ENCODE measurements at places on chromosomes 2 and 18.

DNA sequence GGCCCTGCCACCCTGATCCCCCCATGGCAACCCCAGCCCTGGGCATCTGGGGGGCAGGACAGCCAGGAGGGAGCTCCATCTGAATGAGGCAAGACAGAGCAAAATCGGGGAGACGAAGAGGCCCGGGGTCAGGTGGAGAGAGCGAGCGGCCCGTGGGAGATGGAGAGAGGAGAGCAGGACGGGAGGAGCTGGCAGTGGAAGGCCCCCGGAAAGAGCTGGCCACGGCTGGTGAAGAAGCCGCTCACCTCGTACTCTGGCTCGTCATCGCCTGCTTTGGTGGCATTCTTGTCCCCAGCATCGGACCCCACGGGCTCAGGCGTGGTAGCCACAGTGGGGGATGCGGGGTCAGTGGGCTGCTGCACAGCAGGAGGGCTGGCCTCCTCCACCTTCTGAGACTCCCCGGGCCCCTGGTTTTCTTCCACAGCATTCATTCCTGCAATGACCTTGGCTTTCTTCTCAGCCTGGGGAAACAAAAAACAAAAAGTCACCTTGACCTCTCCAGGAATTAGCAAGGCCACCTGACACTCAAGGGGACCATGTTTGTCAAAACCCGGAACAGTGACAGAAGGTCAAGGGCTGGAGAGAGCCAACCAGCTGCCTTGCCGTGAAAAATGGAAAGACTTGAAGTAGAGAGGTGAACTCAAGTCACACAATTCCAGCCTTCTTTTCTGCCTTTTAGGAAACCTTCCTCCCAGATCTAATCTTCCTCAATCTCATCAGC, 79.6 kb upstream of the POMC start:
- no peak for DNase-seq

DNA sequence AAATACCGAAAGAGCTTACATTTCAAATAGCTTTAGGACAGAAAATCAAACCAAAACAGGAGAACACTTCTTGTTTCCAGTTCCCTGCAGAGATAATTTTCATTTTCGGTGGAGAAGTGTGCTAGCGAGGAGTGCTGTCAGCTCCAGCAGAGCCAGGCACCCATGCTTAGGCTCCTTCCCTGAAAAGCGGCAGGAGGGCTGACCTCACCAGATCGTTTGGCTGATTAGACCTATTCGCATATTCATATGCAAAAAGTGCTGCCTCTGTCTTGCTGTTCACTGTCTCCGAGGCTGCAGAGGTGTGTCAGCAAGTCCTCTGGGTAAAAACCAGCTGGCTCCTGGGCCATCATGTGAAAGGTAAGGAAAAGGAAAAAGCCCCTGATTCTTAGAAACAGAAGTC, 225.8 kb upstream of the COPS8 start:
- no peak for DNase-seq

DNA sequence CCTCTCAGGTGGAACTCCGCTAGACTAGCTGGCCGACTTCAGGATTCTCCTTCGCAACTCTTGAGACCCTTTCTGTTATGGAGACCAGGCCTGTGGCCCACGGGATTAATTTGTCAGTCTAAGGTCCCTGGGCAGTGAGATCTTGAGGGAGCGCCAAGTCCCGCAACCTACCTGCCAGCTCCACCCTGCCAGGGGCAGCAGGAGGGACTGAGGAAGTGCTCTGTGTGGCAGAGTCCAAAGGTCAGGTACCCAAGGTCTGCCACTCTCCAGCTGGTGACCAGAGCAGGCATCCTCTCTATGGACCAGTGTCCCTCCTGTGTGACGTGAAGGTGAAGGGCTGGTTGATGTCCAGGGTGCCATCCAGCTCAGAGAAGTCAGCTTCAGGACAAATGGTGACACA, 4.3 kb upstream of the SPATA3 start:
- no peak for DNase-seq

GRCh38 chr2:30639836-30640235, 167.4 kb downstream of the CAPN13 start:
- no peak for DNase-seq

GRCh38 chr2:28624793-28625701, 126.6 kb upstream of the PPP1CB start:
- peak; percentile 63 for DNase-seq

GRCh38 chr18:69216321-69216720, 184.4 kb upstream of the DOK6 start:
- DNase-seq = no peak

DNA sequence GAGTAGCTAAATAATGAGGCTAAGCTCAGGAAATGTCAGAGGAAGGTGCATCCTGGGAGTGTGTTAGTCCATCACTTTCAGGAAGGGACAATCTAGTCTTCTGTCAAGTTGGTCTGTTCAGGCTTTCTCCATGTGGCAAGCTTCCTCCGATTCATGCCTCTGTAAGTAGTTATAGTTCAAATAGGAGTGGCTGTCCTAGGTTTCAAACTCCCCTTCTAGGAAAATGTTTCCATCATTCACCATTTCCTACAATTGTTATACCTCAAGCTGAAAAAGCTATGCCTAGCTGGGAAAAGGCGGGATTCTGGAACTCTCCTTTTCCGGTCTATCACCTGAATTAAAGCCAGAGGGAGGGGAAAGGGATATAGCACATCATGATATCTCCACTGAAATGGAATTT, 287.7 kb upstream of the ZSWIM2 start:
- no peak for DNase-seq

- no peak for DNase-seq
Observed at GRCh38 chr2:61510674-61511671, 27.2 kb downstream of the XPO1 start.

GRCh38 chr2:163729636-163730273, 6.1 kb downstream of the FIGN start:
- DNase-seq = no peak

- DNase-seq = no peak
Observed at GRCh38 chr18:48892146-48892855, 58.5 kb downstream of the SMAD7 start.

GRCh38 chr2:224120986-224121385, 81.9 kb upstream of the SERPINE2 start:
- DNase-seq = no peak

GRCh38 chr18:49814147-49814499, 790 bp upstream of the ACAA2 start:
- no peak for DNase-seq

GRCh38 chr2:30349691-30350090, 97.4 kb upstream of the LCLAT1 start:
- DNase-seq = no peak

DNA sequence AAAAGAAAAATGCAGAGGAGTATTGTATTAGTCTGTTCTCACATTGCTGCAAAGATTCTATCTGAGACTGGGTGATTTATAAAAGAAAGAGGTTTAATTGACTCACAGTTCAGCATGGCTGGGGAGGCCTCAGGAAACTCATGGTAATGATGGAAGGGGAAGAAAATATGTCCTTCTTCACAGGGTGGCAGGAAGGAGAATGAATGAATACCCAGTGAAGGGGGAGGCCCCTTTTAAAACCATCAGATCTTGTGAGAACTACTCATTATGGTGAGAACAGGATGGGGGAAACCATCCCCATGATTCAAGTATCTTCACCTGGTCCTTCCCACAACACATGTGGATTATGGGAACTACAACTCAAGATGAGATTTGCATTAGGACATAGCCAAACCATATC, 9.1 kb upstream of the PLCL1 start:
- no peak for DNase-seq

GRCh38 chr2:202774104-202774503, 97.5 kb downstream of the ICA1L start:
- DNase-seq = no peak

DNA sequence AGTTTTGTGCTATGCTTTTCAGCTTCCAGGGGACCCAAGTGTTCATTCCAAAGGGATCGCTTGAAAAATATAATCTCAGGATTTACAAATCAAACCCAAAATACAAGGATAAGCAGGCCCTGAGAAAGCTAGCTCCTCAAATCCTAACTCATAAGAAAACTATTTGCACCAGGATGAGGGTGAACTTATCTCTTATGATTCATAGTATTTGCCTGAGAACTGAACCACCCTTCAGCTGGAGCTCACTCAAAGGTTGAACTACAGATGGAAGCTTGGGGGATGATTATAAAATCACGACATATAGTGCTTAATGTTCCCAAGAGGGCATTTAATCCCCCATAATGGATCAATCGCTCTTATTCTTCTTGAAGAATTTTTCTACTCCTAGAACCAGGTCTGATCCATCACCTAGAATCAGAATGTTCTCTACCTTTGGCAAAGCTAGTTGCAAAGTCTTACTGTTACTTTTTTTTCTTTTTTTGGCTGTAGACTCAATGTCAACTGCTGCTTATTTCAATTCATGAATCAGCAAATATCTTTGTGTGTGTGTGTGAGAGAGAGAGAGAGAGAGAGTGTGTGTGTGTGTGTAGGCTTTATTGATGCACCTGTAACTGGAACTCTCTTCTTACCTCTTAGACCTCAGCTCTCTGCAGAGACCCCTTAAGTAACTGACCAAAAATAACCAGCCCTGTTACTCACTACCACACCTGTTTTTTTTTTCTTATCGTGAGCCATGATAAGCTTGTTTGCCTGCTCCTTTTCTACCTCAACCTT, 44.8 kb downstream of the ARL4C start:
- DNase-seq = no peak

- DNase-seq = no peak
Observed at GRCh38 chr2:239121600-239122012, 273.7 kb downstream of the TWIST2 start.

- no peak for DNase-seq
Observed at GRCh38 chr2:42742740-42743658, 20.9 kb downstream of the OXER1 start.

GRCh38 chr18:66616523-66616983, 12.7 kb upstream of the CDH19 start:
- DNase-seq = no peak

- DNase-seq = no peak
Observed at GRCh38 chr2:23283-23682, 23.0 kb downstream of the FAM110C start.

DNA sequence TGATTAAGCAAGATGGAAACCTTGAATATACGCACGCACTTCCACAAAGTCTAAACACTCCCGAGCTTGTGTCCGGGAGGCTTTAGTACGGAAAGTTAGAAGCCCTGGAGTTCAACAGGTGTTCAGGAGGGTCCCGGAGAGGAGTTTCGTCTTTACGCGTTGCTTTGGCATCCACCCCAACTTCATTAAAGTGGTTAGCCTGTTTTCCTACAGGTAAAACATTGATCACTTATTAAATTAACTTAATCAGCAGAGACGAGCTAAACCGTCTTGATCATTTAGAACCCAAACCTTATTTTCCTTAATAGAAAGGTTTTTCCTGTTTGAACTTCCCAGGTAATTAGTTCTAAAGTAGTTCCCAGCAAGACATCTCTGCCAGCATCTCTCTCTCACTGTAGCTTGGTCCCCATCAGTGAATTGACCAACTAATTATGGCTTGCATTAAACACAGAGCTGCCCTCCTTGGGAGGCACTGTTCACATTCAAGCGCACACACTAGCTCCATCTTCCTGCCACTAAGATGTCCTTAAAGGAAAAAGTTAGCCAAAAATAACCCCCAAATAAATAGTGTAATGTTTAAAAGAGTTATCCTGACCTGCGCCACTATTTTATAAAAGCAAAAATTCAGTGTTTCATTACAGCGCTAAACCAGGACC, 1.4 kb downstream of the NPAS2 start:
- no peak for DNase-seq

DNA sequence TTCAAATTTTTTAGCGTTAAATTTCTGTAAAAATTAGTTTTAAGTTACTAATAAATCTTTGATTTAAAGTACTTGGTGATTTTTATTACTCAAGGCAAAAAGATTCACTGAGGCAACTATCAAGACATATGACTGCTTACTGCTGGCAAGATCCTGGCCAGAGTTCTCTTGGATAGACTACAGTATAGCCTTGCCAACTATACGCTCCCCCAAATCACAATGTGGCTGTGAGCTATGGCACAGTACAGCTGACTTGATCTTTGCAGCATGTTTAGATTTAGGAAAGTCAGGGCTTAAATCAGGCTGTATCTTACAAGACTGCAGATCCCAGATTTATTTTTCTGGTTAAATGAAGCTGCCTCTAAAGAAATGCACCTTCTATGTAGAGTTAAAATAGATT, 26.5 kb downstream of the MSTN start:
- DNase-seq = no peak

DNA sequence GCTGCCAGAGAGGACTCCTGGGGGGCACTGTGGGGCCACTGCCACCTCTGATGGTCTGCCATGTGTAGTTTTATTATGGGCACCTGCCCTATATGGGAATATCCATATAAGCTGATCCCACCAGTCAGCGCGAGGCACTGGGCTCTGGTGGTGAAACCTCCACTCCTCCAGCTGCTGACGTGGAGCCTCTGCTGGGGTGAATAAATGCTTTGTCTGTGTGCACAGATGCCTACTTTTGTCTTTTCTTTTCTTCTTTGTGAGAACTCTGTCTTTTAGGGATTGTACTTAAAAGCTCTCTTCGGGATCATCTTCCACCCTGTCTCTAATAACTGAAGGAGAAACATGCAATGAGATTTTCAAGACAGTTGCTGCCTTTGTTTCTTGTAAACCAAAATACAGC, 68.9 kb upstream of the NCK2 start:
- no peak for DNase-seq

- DNase-seq = no peak
Observed at GRCh38 chr2:161141033-161141432, 19.2 kb upstream of the TANK start.

DNA sequence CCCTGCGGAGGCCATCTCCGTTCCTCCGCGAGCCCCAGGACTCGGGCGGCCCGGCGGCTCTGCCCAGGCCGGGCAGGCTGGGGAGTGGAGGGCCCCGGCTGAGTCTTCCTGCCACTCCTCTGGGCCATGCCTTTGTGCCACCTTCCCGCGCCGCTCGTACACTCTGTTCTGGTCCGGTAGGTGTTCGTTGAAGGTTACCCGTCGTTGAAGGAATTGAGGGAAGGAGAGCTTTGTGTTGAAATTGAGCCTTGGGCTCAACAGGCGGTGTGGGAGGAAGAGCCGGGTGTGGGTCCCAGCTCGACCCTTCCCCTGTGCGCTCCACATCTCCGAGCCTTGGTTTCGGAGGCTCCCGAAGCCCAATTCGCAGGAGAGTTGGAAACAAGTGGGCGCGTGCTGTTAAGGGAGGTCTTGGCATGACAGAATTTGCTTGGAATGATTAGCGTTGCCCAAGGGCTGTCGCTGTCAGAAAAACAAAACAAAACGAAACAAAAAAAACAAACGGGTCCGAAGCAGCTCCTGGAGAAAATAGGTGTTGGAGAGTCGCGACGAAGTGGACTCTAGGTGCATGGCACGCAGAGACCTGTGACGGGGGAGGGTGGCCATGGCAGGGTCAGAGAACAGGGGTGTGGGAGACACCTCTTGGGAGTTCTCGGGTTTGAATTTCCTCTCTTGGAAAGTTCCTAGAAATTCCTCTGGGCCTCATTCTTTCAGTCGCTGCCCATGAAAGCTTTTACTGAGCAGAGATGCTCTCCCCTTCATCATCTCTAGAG, 1.2 kb upstream of the MZT2A start:
- DNase-seq = no peak

Data from activated CD8-positive, alpha-beta memory T cell treated with anti-CD3 and anti-CD28 coated beads for 48 hours (primary cell).